ENCODE measurements at places on chromosomes 6 and 20. TPM values are rescaled to one million over a fixed set of nuclear protein-coding genes. Genes with fewer than 3 reads are reported as not detected.
A peak's percentile ranks its signal among the peaks of the same experiment; 100 is the strongest.

The ENPP5 gene
- total RNA-seq, result not detected

DNA sequence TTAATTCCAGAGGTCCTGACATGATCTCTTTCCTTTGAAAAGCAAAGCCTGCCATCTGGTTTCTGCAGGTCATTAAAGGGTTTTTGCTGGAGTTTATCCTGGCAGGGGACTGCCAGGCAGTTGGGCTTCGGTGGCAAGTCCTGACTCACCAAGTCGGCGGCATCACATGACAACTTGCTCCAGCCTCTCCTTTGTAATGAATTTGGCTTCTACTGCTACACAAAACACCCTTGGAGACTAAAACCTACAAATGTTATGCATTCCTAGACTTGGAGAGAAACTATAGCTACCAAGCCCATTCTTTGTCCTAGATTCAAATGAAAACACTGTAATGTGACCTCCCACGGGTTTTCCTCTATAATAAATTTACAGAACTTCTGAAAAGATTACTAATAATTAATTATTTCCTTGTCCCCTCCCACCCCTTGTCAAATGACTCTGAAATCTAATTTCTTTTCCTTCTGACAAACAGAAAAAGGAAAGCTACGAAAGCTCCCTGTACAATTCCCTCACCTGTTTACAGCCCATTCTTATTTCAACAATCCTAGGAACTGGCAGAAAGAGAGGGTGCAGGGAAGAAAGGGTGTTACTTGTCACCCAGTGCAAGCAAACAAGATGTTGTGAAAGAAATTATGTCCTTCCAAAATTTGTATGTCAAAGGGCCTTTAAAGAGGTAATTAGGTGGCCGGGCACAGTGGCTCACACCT lies 62.9 kb downstream of the QRSL1 start:
- peaks cover 7% of the 10 kb centered on the region for H3K4me1 ChIP-seq
- H3K36me3 ChIP-seq, result no peaks in the 10 kb centered on the region

GRCh38 chr6:44400572-44400971 lies 13.1 kb downstream of the CDC5L start:
- no peak for DNase-seq
- peaks cover 19% of the 10 kb centered on the region for H3K4me1 ChIP-seq
- no peak overlapping the region for H3K4me3 ChIP-seq
- H3K36me3 ChIP-seq, result peaks cover 22% of the 10 kb centered on the region
- H3K27ac ChIP-seq, result no peak overlapping the region
- H3K27me3 ChIP-seq, result no peaks in the 10 kb centered on the region

GRCh38 chr20:2133318-2134183 lies 31.9 kb downstream of the STK35 start:
- peaks cover 87% of the 10 kb centered on the region for H3K4me1 ChIP-seq
- H3K27ac ChIP-seq, result peak overlapping the region; percentile 88
- H3K4me3 ChIP-seq, result peak overlapping the region; percentile 51
- DNase-seq, result peak; percentile 67
- peaks cover 5% of the 10 kb centered on the region for H3K36me3 ChIP-seq

The CLDN20 gene
- not detected for total RNA-seq

DNA sequence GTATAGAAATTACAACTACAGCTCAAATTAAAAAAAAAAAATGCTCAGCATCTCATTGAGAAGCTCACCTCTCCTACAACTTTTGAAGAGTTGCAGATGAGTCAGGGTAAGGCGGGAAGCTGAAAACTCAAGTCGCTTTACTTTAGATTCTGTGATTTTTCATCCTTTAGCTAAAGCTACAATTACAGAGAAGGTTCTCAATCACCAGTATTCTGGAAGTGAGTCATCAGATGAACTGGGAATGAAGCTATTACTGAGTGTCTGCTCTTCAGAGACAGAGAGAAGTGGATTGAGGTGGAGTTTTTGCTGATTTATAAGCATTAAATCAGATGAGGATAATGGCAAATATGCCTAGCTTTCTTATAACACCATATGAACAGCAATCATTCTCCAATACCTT lies 91.9 kb downstream of the TFAP2A start:
- no peaks in the 10 kb centered on the region for H3K27me3 ChIP-seq
- no peaks in the 10 kb centered on the region for H3K36me3 ChIP-seq
- DNase-seq, result peak; percentile 36
- H3K27ac ChIP-seq, result no peak overlapping the region
- H3K4me1 ChIP-seq, result peaks cover 27% of the 10 kb centered on the region
- H3K4me3 ChIP-seq, result no peak overlapping the region

The C4A gene
- 5.0 TPM for total RNA-seq

The SLA2 gene
- not detected for total RNA-seq

GRCh38 chr6:122673343-122673961 lies 63.2 kb downstream of the PKIB start:
- no peaks in the 10 kb centered on the region for H3K4me1 ChIP-seq
- H3K27me3 ChIP-seq, result no peaks in the 10 kb centered on the region
- no peaks in the 10 kb centered on the region for H3K36me3 ChIP-seq

DNA sequence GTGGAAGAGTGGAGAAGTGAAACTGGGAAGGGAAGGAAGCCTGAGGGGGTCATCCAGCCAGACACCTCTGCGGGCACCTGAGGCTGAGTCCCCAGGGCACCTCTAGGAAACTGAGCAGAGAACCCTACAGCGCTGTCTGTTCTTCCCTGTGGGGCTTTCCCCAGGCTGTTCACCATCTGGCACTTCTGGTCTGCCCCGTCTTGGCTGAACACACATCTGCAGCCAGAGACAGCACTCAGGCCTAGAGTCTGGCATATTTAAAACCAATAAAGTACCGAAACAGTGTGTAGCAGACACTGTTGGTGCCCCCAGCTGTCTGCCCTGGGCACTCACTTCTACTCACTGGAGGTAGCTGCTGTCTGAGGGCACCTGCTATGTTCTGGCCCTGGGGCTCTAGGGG lies 9.4 kb upstream of the ARFGEF2 start:
- H3K36me3 ChIP-seq, result peaks cover 5% of the 10 kb centered on the region
- no peak overlapping the region for H3K27ac ChIP-seq
- no peak for DNase-seq
- H3K27me3 ChIP-seq, result peaks cover 20% of the 10 kb centered on the region
- H3K4me1 ChIP-seq, result no peaks in the 10 kb centered on the region

Data from HFFc6 (cell line).